CD4-positive, alpha-beta T cell treated with Interleukin-2 at 100 ng/mL for 4 hours (primary cell): ENCODE measurements at places on chromosomes 7 and 10.

DNA sequence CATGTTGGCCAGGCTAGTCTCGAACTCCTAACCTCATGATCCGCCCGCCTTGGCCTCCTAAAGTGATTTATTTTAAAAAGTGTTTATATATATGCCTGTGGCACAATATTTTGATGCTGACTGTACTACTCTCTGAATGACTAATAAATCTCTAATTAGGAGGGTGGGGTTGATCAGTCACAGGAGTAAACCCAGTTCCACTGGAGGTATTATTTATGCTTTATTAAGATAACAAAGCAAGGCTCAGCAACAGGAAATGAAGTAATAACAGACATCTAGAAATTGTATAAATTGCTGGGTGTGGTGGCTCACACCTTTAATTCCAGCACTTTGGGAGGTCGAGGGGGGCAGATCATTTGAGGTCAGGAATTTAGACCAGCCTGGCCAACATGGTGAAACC is 26.0 kb upstream of the MCU start:
- no peak for DNase-seq

GRCh38 chr7:1169409-1170368 is 9.7 kb upstream of the ZFAND2A start:
- peak; percentile 85 for DNase-seq

GRCh38 chr10:100370714-100371481 is 23.9 kb downstream of the SCD start:
- peak; percentile 62 for DNase-seq

- no peak for DNase-seq
These were observed 42.5 kb downstream of the ACBD5 start for GRCh38 chr10:27197980-27198620.

DNA sequence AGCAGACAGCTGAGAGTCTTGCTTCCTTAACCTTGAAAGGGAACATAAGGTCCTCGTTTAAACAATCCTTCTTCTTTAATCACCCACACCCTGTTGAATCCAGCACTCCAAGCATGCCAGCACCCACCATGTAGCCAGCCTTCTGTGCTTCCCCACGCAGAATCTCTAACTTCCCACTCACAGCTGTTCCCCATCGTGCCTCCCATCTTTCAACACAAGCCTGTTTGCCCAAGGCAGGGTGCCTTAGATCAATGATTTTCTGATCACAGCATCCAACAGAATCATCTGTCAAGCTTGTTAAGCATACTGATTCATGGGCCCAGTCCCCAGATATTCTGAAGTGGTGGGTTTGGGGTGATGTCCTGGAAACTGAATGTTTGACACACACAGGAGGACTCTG is 530.8 kb downstream of the SH2D4B start:
- no peak for DNase-seq

- no peak for DNase-seq
These were observed 92.1 kb downstream of the EBF3 start for GRCh38 chr10:129871966-129872365.

DNA sequence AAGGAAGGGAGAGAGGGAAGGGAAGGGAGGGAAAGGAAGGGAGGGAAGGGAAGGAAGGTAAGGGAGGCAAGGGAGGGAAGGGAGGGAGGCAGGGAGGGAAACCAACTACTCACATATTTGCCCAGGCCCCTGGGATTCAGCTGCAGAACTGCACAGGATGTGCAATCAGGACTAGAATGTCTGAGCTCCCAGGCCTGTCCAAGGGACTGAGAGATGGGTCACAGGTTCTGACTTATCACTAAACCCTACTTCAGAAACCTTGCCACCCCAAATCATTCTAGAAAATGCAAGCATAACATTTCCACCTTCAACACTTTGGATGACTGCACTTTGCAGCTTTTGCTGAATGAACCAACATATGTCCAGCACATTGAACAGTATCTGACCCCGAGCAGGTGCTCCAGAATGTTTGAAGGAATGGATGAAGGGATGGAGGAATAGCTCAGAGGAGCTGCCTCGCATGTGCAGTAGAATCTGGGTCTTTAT is 245.3 kb downstream of the KCNMA1 start:
- no peak for DNase-seq

- peak; percentile 15 for DNase-seq
These were observed 140.7 kb upstream of the AOAH start for GRCh38 chr7:36865019-36865418.

- DNase-seq, result no peak
These were observed 604.8 kb upstream of the IGFBP3 start for GRCh38 chr7:46525876-46526275.

GRCh38 chr10:69955211-69955805 is 97.3 kb upstream of the MACROH2A2 start:
- no peak for DNase-seq

DNA sequence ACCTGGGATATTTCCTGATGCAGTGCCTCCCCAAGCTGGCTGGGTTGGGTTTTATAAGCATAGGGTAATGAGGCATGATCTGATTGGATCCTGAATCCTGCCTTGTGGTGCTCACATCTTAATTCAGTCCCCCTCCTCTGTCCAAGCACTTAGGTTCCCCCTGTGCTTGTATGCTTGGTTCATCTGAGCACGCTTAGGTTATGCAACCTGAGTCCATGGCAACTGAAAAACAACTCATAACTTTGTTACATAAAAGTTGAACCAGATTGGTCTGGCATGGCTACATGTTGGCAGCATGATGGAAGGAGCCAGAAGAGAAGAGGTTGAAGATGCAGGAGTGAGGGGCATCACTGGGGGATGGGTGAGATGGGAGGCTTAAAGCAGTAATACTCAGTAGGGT is 57.3 kb upstream of the OSBPL3 start:
- no peak for DNase-seq

GRCh38 chr7:101633511-101633910 is 4.4 kb upstream of the MYL10 start:
- DNase-seq, result no peak

DNA sequence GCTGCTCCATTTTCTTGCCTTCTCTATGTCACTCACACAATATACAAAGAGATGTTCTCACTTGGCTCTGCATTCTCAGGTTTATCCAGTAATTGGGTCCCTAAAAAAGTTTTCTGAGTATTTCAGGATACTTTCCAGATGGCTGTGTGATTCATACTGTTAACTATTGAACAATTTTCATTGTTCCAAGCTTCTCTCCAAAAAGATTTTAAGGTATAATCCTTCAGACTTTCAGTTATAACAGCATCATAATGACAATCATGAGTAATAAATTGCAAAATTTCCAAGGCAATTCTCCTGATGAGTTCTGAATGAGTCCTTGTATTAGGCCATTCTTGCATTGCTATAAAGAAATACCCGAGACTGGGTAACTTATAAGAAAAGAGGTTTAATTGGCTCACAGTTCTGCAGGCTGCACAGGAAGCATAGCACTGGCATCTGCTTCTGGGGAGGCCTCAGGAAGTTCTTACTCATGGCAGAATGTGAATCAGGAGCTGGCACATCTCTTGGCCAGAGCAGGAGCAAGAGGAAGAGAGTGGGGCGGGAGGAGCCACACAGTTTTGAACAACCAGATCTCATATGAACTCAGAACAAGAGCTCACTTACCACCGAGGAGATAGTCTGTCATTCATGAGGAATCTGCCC is 148.1 kb downstream of the SLC16A9 start:
- DNase-seq, result no peak

DNA sequence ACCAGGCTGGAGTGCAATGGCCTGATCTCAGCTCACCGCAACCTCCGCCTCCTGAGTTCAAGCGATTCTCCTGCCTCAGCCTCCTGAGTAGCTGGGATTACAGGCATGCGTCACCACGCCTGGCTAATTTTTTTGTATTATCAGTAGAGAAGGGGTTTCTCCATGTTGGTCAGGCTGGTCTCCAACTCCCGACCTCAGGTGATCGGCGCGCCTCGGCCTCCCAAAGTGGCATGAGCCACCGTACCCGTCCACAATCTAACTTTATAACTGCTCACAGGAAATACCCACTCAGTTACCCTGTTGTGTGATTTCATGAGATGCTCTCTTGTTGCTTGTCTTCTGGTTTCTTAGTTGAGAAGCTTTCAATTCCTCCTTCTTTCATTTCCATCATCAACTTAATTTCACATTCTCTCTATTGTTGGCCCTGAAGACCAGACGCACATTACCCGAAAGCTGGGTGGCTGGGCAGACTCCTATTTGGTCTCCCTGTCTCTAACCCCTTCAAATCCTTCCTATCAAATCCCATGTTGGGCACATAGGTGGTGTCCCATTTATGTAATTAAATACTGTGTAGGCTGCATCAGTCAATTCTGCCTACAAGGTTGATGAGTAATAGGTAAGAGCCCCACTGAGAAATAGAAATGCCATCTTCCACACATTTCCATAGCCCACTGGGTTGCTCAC is 1.1 kb upstream of the GSTO2 start:
- DNase-seq, result no peak

DNA sequence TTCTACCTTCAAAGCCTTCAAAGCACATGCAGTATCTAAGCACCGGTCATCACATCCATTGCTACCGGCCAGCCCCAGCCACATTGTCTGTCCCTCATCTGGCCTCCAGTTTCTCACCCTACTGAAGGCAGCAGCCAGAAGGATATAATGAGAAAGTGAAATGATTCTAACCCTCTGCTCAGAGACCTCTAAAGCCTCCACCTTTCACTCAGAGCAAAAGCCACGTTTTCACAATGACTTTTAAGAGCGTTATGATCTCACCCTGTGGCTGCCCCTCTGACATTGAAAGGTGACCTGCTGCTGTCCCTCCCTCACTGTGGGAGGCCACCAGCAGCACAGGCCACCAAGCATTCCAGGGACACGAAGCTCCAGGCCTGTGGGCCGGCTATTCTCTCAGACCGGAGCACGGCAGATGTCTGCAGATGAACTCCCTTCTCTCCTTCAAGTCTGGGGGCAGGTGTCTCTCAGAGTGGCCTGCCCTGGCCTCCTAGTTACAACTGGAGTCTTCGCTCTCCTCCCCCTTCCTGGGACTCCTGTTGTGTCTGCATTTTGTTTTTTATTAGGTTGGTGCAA is 94.9 kb upstream of the EEPD1 start:
- DNase-seq, result no peak

GRCh38 chr7:31371621-31372020 is 31.1 kb upstream of the NEUROD6 start:
- no peak for DNase-seq

GRCh38 chr10:15045380-15045779 is 1.6 kb downstream of the OLAH start:
- no peak for DNase-seq

GRCh38 chr10:3902809-3903410 is 117.9 kb upstream of the KLF6 start:
- DNase-seq, result no peak

DNA sequence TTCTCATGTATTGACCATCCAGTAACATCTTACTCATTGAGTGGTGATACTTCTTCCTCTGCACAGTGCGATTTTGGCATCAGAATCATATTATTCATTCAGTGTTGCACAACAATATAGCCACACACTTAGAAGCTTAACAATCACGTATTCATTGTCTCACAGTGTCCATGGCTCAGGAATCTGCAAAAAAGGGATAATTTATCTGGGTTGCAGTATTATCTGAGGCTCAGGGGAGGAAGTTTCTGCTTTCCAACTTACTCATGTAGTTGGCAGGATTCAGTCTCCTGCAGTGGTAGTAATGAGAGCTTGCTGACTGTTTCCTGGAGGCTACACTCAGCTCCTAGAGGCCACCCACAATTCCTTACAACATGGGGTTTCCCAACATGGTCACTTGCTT is 803.6 kb downstream of the SORCS1 start:
- no peak for DNase-seq

- DNase-seq, result no peak
These were observed 47.0 kb upstream of the FRMD4A start for GRCh38 chr10:14377591-14378175.

- no peak for DNase-seq
These were observed 195.3 kb downstream of the DNAJB6 start for GRCh38 chr7:157532068-157532467.

DNA sequence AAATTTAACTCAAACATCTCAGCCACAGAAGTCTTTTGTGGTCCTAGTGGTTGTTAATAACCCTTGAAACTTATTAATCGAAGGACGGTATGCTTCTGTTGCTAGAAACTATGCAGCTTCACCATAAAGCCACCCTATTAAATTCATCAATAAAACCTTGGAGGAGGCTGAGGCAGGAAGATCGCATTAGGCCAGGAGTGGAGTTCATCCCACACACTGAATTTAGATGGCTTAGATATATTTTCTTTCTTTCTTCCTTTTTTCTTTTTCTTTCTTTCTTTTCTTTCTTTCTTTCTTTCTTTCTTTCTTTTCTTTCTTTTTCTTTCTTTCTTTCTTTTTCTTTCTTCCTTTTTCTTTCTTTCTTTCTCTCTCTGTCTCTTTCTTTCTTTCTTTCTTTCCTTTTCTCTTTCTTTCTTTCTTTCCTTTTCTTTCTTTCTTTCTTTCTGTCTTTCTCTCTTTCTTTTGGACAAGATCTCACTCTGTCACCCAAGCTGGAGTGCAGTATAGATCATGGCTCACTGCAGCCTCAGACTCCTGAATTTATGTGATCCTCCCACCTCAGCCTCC is 30.9 kb upstream of the CASD1 start:
- no peak for DNase-seq

DNA sequence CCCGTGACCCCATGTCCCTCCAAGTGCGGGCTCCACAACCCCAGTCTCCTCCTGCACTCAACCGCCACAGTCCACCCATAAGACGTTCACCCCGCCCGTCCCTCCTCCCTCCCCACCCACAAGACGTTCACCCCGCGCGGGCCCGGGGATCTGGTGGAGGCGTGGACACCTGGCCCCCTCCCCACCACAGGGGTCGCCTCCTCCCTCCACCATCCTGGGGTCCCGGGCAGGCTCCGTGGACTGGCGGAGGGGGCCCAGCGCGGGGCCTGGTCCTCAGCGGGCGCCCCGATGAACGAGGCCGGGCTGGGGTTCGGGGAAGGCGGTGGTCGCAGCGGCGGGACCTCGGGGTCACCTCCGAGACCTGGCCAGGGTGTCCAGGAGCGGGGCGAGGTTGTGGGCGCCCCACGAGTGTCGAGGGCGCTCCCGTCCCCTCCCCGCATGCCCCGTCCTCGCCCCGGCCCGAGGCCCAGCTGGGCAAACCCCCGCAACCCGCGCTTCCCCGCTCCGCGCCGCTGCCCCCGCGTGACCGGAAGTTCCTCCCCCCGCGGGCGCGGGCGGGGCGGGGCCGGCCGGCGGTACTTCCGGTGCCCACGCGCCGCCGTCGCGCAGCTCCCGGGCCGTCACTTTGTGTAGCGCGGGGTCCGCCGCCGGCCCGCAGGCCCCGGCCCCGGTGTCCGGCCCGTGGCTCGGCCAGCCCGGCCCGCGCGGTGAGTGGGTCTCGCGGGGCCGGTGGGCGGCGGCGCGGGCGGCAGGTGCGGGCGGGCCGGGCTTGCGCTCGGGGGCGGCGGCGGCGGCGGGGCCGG is at the start of gene ZNF316:
TSS of gene ZNF316 (plus strand) at position 578 of the 803 bp plus-strand sequence. CDS start 5,092 bp downstream, outside the sequence.
- peak; percentile 50 for DNase-seq

DNA sequence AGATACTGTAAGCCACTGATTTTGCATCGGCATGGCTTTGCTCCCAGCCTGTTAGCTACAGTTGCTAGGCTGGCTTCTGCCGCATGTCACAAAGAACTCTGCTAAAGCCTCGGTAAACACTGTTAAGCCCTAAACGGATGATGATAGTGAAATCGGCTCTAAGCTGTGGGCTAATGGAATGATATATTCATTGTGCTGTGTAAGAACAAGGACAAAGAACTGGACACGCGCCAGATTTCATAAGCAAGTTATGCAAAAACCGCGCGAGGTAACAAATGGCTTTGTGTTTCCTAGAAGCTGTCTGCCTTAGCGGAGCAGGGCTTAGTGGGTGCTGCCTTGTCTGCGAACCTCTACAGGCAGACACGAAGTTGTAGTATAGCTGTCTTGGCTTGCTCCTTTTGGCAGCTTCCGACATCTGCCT is 331.3 kb upstream of the COBL start:
- DNase-seq, result no peak

- peak; percentile 80 for DNase-seq
These were observed at the start of gene RADIL for GRCh38 chr7:4883372-4884144. Gene RADIL, minus strand, starts transcription at chr7:4883716. Its CDS starts 5,577 bp downstream, at chr7:4878139.

GRCh38 chr7:97847791-97848190 is 24.4 kb downstream of the ASNS start:
- DNase-seq, result no peak
